ENCODE measurements at places on chromosomes 4 and X.

DNA sequence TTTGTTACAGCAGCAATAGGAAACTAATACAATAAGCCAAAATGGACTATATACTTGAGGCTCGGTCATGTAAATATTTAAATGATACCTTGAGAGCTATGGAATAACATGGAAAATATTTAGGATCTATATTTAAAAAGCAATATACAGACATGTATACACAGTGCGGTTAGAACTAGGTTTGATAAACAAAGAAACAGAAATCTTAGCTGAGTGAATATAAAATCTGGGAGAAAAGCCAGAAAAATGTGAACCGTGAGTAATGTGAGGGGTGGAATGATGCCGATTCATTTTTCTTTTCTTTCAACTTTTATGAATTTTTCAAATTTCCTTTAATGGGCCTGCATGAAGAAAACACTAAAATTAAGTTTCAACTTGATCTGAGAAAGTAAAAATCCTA lies 104.1 kb downstream of the ATXN3L start:
- DNase-seq, result no peak

DNA sequence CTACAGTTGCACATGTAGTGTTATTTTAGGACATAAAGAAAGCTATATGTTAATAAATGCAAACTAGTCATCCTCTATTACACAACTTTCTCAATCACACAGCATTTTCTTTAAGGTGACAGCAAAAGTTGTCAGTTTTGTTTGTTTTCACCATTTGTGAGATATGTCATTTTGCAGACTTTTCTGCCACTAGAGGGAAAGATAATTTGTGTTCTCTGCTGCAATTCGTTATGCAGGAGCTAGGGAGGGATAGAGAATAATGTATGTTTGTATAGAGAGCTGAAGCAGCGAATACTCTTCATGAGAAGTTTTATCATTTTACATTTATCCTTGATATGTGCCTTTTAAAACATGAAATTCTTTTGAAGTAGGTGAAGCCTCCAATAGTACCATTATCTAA lies 670.6 kb upstream of the ATOH1 start:
- no peak for DNase-seq

GRCh38 chr4:73018595-73018994 lies 50.9 kb downstream of the COX18 start:
- no peak for DNase-seq

DNA sequence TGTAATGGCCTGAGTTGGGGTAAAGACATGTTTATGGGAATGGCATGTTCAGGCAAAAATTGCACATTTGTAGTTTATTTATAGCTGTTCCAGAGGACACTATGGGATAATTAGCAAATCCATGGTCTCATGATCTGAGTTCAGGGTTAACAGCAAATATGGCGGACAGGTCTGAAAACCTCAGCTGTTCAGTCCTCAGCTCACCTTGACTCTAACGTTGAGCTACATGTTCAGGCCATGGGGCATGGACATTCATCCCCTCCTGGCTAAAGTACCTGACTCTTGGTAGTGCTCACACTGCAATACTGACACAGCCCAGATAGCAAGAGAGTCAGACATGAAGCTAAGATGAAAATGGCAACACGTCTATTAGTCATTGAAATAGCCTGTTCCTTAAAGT lies 161.6 kb upstream of the GPC4 start:
- DNase-seq, result no peak

DNA sequence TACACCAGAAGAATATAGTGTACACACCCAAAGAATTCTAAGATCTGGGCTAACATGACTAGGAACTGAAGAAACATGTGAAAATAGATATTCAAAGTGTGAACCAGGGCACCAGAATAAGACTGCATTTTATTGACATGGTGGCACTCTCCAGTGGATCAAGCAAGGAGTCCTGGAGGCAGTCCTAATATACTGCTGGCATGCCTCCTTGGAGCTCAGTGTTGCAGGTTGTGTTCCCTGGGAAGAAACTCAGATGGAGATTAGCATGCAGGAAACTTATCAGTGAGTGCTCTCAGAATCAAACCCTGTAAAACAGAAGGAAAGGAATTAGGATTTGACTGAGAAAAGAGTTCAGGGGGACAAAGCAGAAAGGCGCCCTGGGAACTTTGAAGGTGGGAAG lies 105.1 kb downstream of the CXCL13 start:
- DNase-seq, result no peak

DNA sequence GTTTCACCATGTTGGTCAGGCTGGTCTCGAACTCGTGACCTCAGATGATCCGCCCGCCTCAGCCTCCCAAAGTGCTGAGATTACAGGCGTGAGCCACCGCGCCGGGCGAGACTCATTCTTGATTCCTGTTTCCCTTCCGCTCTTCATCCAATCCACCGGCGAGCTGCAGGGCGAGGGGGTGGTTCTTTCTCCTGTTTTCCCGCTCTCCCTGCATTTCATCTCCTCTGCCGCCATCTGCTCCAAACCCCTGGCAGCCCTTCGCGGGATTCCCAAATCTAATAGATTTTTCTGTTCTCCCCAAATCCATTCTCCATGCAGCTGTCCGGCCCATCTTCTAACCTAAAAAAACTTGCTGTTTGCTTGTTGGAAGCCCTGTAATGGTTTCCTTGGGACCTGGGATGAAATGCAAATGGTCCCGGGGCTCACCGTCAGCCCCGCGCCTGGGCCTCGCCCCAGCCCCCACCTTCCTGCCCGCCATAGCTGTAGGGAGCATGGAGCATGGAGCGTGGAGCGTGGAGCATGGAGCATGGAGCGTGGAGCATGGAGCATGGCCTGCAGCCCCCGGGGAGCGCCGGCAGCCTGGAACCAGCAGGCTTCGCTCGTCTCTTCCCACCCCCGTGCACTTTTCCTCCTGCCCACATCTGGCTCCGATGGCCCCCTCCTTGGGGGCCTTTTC lies 1.1 kb downstream of the ZFP42 start:
- peak; percentile 59 for DNase-seq

GRCh38 chrX:70196961-70197720 lies 19.9 kb downstream of the DGAT2L6 start:
- DNase-seq, result peak; percentile 54

DNA sequence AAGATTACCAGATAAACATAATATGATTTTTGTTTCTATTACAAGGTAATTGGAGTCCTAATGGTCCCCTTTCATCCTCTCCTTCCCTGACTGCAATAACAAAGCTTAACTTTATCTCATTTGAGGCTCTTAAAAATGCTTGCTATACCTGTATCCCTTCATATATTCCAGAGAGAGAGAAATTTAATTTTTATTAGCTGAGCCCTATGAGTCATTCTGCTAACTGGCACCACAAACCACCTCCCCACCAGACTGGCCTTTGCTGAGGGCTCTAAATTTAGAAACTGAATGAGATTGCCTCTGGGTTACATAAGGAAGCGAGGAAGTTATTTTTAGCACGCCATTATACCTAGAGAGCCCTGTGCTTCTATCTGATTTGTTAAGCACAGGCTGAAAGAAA lies 27.4 kb downstream of the CBLL2 start:
- DNase-seq, result no peak

- DNase-seq, result no peak
These were observed 65.2 kb upstream of the TENT5D start for GRCh38 chrX:80354966-80355465.

GRCh38 chr4:10066206-10066605 lies 44.9 kb upstream of the SLC2A9 start:
- no peak for DNase-seq

DNA sequence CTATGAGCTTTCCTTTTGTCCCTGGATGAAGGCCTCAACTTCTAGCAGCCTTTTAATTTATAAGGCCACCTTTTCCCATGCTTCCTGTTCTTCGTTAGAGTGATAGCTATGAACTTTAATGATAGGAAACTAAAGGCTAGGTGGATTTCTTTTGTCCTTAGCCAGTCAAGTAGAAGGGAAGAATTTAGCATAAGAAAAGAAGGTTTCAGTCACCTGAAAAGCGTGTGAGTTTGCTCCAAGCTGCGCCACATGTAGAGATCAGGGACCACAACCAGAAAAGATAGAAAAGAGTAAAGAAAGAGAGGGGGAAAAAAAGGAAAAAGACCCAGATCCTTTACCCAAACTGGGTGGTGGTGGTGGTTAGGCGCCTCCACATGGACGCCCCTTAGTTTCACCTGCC lies 28.6 kb downstream of the LUZP4 start:
- no peak for DNase-seq

DNA sequence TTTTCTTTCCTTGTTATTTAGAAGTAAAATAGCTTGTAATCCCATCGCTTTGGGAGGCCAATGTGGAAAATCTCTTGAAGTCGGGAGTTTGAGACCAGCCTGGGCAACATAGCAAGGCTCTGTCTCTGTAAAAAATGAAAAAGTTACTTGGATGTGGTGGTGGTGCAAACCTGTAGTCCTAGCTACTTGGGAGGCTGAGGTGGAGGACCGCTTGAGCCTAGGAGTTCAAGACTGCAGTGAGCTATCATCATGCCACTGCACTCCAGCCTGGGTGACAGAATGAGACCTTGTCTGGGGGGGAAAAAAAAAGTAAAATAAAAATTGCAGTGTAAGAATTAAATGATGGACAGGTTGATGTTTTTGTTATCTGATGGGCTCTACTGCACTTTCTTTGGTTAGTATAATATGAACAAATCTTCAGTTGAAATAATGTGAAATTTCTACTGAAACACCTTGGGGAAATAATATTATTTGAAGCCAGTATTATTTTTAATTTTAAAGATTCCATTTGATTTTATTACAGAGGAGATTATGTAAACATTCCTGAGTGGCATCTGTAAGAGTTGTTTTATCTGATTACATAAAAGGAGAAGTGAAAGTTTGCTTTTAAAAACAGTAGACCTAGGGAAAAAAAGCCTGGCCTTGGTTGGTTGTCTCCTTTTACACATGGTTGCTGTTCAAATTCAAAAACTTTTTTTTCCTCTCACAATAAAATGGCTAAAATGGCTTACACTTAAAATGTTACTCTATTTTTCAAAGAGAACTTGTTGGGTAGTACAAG lies 10.5 kb upstream of the NDUFC1 start:
- DNase-seq, result no peak

DNA sequence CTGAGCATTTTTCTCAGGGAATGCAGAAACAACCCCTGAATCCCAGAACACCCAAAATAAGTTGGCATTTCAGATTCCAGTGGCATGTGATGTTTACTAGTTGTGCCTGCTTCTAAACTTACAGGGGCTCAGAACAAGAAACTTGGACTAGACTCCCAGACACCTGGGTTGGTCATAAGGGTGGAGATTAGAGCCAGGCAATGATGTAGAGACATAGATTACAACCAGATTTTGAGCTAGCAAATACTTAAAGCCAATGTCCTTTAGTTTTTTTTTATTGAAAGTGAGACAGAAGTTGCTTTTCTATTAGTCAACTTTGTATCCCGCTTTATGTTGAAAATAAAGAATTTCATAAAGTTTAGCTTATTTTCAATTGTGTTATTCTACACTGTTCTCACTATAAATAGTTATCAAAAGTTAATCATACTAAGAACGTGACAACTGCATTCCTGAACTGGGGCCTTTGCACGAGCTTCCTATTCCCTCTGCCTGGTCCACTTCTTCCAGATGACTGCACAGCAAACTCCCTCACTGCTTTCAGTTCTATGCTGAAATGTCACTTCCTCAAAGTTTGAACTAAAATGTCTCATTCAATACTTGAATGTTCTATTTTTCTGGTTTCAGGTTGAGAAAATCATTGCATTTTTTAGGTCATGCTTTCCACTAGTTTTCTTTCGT lies 224.7 kb upstream of the PPP1R2C start:
- no peak for DNase-seq

All from iPS-NIHi11 (cell line).